Head of caudate nucleus (tissue), 42 donors: ENCODE measurements at places on chromosomes 6 and 20.

- DNase-seq, result no peak
These were observed 197.1 kb upstream of the PCSK2 start for GRCh38 chr20:17029698-17030097.

GRCh38 chr20:7272512-7272911 lies 505.0 kb downstream of the BMP2 start:
- no peak for DNase-seq

GRCh38 chr6:85866370-85866730 lies 223.7 kb upstream of the SYNCRIP start:
- no peak for DNase-seq

DNA sequence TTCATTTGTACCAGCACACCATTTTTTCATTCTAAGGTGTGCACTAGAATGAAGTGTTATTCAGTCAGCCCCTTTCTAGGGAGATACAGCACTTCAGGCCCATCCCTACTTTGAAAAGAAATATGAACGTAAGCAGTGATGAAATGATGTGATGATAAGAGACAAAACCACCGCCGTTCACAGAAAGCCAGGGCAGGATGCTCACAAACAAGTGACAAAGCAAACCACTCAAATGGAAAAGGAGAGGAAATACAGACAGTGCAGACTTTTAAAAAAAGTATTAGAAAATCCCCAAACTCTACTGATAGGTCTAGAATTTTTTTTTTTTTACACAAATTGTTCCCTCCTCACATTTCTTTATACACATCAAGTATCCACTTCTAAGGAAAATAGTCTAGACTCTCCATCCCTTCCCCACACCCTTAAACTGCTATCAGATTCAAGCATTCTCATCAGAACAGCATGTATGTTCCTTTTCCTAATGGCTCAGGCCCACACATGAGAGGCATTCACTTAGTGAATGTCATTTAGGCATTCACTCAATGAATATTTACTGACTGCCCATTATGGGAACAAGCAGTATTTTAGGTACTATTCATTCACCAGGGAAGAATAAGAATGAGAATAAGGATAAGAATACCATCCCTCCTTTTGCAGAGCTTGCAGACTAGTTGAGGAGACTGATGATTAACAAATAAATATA lies 243.5 kb downstream of the GMPR start:
- DNase-seq, result no peak

DNA sequence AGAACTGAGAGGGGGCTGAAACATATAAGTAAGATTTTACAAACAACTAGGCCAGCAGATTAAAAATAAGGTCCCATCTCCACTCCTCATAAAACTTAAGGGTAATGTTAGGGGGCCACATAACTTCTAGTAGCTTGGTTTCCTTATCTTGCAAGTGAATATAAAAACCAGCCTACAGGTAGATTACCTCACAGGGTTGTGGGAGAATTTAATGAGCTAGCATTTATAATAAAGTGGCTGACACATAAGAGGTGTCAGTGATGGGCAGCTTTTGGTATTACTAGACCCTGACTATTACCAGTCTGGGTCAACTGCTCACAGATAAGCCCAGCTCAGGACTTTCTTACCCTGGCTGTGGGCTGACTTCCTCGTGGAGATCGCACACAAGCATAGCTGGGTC lies 9.2 kb upstream of the PPP1R14C start:
- DNase-seq, result no peak

DNA sequence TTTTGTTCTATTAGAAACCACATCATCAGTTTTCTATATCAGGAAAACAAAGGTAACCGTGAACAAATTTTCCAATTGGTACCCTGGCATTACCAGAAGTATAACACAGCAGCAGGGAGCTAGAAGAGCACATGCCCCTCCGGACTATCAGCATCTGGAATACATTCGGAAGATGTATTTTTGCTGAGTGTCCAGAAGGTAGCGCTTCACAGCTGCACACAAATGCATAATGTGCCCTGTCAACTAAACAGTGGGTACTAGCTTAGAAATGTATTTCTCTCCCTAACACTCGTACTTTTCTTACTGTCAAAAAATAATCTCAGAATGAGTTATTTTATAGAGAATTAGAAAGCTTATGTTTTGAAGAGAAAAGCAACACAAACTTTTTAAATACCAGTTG lies 77.6 kb downstream of the HUS1B start:
- DNase-seq, result no peak

DNA sequence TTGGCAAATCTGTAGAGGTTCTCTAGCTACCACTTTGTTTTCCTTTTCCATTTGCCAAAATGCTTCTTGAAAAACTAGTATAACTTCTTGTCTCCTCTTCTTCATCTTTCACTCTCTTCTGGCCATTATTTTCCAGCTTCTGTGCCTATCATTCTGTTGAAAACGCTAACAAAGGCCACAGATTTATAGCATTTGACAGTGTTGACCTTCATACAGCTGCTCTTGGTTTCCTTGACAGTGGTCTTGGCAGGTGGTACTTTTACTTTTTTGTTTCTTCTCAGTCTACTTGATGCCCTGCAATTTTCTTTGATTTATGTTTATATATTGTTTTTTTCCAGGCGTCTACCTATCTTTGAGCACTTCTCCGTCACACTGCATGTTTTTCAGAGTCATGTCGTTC lies 23.7 kb downstream of the TRMT11 start:
- no peak for DNase-seq

GRCh38 chr6:129717277-129717676 lies 7.3 kb upstream of the ARHGAP18 start:
- no peak for DNase-seq

DNA sequence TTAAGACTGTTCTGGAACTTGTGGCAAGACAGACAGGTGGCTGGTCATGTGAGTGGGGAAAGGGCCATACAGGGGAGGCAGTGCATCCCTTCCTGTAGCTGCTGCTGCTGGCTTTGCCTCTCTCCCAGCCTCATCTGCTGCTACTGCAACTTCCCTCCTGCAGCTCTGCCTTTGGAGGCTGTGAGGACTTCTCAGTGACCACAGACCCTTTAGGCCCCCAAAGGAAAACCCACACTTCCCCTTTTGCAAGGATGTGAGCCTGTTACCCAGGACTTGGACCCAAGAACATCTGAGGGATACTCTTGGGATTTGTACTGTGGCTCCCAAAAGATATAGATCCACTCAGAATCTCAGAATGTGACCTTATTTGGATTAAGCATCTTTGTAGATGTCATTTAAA lies 91.0 kb downstream of the TMEM170B start:
- DNase-seq, result no peak
